ENCODE measurements at places on chromosomes 4 and X.

GRCh38 chrX:153416781-153417450, 5.6 kb downstream of the ZFP92 start:
- no peak for DNase-seq

DNA sequence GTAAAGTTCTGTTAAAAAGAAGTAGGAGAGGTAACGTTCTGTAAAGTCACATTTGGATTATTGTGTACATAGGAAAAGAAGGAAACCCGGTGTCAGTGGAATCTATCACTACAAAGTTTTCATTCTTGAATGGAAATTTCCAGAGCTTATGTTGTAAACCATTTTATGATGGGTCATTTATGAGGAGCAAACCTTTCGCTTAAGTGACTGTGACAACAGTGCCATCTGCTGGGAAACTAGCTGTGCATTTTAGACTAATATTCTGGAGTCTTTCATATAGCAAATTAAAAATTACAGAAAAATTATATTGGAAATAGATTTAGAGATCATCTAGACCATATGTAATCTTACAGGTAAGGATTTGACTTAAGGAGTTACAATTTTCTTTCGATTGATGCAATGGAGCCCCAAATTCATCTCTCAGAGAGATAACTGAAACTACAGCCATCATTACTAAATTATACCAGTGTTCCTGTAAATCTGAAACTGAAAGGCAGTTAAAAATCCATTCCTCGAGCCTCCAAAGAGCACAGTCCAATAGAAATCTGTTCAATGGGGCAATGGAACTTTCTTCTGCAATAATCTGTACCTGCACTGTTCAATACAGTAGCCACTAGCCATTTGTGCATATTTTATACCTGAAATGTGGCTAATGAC, 26.9 kb downstream of the ASB9 start:
- DNase-seq = no peak

DNA sequence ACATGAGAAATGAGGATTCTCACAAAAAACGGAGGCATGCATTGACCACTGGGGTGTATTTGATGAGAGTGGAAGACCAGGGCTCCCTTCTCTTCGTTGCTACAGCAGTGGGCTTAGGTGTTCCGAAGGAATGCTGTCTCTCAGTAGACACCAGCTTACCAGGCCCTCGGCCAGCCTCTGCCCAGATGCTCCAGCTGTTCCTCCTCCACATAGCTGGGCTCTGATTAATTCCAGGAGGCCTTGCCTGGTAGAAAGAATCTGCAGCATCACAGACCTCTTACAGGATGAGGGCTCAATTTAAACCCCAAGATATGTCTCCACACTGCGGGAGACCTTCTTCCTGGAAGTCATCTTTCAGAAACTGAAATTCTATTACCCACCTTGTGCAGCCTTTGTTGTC, 346.6 kb upstream of the TENM3 start:
- DNase-seq = no peak

- DNase-seq = no peak
Observed at GRCh38 chrX:25755194-25755593, 382.9 kb upstream of the MAGEB18 start.

- no peak for DNase-seq
Observed at GRCh38 chr4:73872316-73873108, 3.3 kb downstream of the CXCL1 start.

- no peak for DNase-seq
Observed at GRCh38 chrX:17944833-17945497, 83.9 kb upstream of the RAI2 start.
